ENCODE measurements at places on chromosomes 4 and X.

- DNase-seq, result peak; percentile 28
Observed at GRCh38 chrX:31099536-31100090, 27.8 kb upstream of the FTHL17 start.

DNA sequence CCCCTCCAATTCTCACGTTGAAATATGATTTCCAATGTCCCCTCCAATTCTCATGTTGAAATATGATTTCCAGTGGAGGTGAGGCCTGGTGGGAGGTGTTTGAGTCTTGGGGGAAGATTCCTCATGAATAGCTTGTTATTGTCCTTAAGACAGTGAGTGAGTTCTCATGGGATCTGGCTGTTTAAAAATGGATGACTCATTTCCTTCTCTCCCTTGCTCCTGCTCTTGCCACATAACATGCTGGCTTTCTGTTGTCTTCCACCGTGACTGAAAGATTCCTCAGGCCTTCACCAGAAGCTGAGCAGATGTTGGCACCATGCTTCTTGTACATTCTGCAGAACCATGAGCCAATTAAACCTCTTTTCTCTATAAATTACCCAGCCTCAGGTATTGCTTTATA is 346.8 kb upstream of the TECRL start:
- no peak for DNase-seq

GRCh38 chr4:80072228-80072743 is 743 bp downstream of the ANTXR2 start:
- peak; percentile 60 for DNase-seq

GRCh38 chrX:134600714-134601113 is 57.6 kb downstream of the PLAC1 start:
- DNase-seq, result no peak

- no peak for DNase-seq
Observed at GRCh38 chr4:81566161-81566591, 94.5 kb upstream of the RASGEF1B start.

GRCh38 chr4:117908306-117909207 is 125.7 kb upstream of the NDST3 start:
- DNase-seq, result no peak

DNA sequence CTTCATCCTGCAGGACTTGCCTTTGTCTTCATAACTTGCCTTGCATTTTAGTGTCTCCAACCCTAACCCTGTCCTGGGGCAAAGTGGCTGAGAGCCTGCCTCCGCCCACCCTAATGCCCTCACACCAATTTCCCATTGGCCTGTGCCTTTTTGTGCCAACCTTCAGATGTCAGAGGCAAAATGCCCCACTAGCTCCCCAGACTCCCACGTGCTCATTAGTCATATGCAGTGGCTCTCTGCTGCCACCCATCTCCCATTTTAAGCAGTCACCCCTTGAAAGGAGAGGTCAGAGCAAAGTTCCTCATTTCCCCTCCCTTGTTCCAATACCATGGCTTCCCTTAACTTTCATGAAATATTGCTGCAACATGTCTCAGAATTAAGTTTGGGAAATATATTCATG is 74.8 kb upstream of the PASD1 start:
- DNase-seq, result no peak

GRCh38 chr4:98284640-98285046 is 23.5 kb downstream of the RAP1GDS1 start:
- no peak for DNase-seq

GRCh38 chrX:95350774-95351488 is 1333.7 kb upstream of the DIAPH2 start:
- DNase-seq, result no peak

DNA sequence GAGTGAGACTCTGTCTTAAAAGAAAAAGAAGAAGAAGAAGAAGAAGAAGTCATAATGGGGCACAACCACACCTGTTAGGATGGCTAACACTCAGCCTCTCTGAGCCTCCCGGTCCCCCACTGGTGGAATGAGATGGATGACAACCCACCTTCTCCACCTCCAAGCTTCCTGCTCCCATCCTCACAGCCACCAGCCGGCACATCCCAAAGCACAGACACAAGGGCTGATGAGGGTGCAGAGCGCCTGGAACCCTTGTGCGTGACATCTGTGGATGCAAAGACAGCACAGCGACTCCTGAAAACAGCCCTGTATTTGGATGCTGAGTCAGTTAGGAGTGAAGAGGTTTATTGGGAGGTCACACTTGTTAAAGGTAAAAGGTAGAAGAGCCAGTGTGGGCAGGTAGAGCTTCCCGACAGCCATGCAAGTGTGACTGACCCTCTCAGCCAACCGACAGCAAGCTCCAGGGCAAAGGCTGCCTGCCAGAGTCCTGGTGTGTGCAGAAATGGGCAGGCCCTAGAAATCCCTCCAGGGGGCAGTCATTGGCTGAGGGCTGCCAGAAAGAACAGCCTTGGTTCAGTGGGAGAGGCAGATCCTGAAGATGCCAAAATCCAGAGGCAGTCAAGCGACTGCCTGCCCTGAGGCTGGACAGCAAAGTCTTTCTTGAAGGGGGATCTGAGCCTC is 26.6 kb upstream of the MAN2B2 start:
- DNase-seq, result no peak
